ENCODE measurements at places on chromosomes 12 and 14.

- DNase-seq: no peak
Measured at GRCh38 chr12:15274561-15274967, 47.7 kb upstream of the PTPRO start.

DNA sequence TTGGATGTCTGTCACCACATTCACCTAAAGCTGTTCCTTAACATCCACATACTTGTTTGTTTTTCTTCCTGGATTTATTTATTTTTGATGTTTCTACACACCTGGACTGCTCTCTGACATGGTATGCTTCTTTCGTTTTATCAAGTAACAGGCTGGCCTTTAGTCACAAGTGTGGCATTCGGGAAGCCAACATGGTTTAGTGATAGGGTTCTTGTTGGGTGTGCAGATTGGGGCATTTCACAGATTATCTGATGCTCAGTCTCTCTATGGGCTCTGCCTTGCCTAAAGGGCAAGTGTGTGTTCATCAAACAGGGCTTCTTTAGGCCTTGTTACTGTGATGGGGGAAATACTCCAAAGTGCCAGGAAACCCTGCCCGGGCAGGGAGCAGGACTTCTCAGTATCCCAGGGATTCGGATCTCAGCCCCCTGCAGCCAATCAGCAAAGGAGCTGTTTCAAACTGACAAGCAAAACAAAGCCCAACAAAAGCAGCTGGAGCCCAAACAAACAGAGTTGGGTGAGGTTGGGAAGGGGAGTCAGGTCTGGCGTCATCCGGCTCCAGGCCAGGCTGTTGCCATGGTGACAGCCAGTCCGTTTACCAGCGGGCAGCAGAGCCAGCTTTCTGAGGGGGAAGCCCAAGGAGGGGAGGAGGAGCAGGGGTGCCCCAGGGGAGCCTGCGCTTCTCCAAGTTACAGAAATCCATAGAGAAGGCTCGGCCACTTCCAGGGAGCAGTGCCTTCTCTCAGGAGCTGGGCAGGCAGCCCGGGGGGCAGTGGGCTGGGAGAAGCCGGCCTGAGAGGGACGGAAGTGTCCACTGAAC, 31.9 kb downstream of the FOS start:
- DNase-seq: peak; percentile 94

DNA sequence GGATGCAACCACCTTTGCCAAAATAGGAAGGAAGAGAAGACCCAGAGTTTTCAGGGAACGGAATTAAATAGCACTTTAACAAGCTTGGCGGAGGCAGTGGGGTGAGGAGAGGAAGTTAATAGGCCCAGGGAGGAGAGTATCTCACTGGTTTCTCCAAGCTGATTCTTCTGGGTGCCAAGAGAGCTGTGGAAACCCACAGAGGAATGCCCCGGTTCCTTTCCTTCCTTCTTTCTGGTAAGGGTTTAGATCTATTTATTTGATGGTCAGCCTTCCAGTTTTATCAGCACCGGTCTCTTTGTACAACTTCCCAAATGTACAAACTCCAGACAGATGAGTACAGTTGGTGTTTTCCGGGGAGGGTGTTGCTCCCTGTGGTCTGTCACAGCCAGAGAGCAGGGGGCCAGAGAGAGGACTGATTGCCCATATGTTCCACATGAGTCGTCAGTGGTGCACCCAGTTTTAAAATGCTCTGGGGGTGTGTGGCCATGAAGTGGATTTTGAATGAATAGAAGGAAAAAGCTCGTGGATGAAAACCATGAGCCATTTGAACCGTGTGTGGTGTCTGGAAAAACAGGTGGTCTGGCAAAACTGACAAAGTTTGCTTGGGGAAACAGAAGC, 26.6 kb downstream of the PRKCH start:
- no peak for DNase-seq

DNA sequence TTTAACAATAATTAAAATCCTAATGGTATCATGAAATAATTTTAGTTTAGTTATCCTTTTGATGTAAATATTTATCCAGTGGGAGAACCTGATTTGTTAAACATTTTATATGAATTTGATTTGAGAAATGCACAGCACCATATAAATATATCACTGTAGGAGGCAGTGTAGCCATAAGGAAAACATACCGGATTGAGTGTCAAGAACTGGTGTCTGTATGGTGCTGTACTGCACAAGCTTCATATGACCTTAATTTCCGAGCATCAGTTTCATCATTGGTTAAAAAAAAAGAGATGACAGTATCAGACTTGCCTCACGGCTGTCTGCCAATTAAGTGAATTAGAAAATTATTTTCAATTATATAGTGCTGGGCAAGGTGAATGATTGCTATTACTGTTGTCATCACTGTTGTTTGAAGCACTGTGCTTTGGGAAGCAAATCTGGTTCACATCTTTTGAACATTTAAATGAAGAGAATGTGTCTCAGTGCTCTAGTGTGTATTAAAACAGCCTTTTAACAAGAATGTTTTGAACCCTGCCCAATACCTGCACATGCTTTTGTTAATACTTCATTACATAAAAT, 72.1 kb downstream of the TMTC2 start:
- no peak for DNase-seq

DNA sequence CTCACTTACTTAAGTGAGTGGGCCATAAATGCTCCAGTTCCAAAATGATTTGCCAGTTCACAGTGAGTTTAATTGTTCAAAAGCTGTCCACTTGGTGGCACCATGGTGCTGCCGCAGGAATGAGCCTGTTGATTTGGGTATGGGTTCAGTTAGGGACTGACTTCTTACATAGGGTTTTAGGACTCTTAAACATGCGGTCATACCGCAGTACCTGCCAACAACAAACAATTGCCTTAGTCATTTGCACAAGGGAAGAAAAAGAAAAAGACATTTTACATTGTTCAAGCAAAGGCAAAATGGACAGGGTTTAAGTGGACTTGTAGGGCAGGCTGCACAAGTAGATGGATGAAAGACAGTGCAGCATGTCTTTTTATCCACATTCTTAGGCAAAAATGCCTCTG, 80.0 kb upstream of the DBX2 start:
- peak; percentile 10 for DNase-seq

DNA sequence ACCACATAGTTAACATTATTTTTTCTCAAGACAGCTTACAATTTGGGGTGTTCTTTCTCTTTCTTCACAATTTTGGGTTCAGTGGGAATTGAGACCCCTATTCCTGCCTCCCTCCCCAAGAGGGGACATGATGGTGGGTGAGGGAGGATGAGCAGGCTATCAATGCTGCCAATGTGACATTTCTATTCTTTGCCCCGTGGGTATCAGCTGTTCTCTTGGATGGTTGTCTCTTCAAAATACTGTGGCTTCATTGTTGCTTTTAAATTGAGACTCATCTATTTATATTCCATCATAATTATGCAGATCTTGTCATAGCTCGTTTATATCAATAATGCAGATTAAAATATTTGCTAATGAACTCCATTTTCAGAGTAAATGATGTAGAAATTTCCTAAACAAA, 56.5 kb upstream of the ANO4 start:
- no peak for DNase-seq

DNA sequence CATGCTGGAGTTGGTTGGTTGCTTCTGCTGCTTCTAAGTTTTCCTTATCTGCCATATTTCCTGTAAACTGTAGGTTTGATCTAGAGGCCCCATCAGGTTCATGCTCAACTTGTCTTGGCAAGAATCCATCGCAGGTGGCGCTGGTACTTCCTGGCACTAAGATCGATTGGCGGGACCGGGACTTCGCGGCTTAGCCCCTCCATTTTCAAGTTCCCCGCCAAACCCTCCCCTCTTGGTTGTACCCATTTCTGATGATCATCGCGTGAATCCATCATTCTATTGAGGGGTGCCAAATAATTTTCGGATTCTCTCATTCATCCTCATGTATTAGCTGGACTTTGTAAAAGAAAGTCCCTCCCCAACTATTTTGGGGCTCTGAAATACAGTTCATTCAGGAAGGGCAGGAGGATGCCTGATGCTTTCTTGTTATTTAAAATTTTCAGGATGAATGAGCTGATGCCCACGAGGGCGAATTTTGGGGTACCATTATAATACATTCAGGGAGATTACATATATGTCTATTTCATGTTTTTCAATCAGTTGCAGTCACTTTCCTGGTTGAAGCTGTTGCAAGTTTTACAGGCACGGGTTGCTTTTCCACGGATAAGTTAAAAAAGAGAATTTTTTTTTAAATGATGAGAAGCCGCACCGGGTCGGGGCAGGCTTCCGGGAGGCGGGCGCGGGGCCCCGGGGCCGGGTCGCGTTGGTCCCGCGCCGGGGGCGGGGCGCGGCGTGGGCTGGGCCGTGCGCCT, 395 bp upstream of the BRI3BP start:
- no peak for DNase-seq
